Cerebellar nuclear complex (tissue), 1 donor: ENCODE measurements at places on chromosomes 1 and 21.

- DNase-seq = no peak
Observed at GRCh38 chr1:152034324-152034653, 2.5 kb downstream of the S100A11 start.

DNA sequence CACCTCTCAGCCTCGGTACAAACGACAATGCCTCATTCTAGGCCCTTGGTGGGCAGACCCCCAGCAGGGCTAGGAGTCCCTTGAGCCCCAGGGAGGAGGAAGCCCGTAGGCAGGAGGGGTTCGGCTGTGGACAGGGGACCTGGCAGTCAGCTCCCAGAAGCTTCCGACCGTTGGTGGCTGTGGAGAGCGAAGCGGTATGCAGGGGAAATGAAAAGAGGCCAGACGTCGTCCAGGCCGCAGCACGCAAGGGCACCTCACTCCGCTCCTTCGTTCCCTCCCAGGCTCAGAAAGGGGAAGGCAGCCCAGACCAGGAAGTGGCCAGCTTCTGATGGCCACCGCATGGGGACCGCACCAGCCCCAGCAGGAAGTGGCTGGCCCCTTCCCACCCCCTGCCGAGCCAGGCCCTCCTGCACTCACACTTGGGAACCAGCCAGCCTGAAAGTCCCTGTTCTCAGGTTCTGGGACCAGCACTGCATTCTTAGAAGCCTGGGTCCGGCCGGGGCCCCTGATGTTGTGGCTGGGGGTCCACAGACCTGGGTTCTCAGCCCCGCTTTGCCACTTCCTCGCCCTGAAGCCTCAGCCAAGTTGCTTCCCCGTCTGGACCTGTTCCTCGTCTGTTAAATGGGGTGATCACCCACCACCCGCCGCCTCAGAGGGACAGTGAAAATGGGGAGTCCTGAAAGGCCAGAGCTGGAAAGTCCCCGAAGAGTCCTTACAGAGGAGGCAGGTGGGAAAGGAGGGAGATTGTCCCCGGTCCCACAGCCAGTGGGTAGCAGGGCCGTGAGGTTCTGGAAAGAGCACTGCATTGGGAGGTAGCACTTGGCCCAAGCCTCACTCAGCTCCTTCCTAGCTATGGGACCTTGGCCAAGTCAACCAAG is 104.0 kb upstream of the RUNX3 start:
- DNase-seq = no peak

- no peak for DNase-seq
Observed at GRCh38 chr1:223547316-223548114, 118.0 kb downstream of the CAPN8 start.

GRCh38 chr1:232686346-232686745 is 56.4 kb upstream of the SIPA1L2 start:
- DNase-seq = no peak

- DNase-seq = no peak
Observed at GRCh38 chr1:207849646-207850045, 61.3 kb downstream of the CD34 start.

GRCh38 chr1:155044365-155044764 is 6.8 kb upstream of the ADAM15 start:
- DNase-seq = no peak

DNA sequence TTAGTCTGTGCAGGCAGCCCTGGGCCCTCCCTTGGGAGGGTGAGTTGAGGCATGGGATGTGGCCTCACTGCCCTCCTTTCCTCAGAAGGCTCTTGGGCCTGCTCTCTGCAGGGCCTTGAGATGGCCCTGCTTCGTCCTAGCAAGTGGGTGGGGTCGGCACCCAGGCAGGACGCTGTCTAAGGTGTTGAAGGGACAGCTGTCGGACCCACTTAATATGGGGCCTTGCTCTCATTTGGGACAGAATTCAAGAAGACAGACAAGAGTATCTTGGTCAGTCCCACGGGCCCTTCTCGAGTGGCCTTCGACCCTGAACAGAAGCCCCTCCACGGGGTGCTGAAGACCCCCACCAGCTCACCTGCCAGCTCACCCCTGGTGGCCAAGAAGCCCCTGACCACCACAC is 26.0 kb upstream of the PDXK start:
- no peak for DNase-seq

- no peak for DNase-seq
Observed at GRCh38 chr1:198934426-198934825, 295.6 kb downstream of the PTPRC start.

GRCh38 chr1:100565533-100565932 is 27.6 kb downstream of the GPR88 start:
- DNase-seq = no peak

DNA sequence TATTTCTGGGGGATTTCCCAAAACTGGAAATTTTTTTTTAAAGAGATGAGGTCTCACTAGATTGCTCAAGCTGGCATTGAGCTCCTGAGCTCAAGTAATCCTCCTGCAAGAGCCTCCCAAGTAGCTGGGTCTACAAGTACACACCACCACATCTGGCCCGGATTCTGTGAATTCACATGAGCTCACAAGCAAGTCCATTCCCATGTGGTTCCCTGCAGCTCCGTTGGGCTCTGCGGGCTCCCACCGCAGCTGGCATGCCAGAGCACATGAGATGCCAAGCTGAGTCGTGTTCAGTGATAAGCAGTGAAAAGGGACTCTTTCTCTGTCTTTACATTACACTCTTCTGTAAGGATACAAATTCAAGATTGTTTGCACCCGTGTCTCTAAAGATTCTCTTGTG is 21.9 kb upstream of the TTF2 start:
- no peak for DNase-seq

- no peak for DNase-seq
Observed at GRCh38 chr1:224057461-224058199, 56.3 kb upstream of the FBXO28 start.

DNA sequence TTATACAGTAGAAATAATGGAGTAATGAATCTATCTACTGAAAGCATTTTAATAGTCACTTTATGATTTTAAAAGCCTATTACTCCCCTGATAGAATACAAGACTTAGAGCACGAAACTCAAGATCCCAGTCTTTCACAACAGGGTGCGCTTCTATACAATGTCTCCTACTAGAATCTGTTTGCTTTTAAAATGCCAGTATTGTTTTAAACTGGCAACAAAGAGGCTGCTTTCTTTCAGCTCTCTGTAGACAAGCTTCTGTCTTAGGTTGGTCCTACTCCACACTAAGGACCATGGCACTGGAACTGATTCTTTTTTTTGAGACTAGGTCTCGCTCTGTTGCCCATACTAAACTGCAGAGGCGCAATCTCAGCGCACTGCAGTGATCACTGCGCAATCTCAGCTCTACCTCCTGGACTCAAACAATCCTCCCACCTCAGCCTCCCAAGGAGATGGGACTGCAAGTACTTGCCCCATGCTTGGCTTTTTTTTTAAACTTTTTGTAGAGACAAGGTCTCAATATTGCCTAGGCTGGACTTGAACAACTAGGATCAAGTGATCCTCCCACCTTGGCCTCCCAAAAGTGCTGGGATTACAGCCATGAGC is 4.8 kb downstream of the DCAF8 start:
- no peak for DNase-seq

- DNase-seq = no peak
Observed at GRCh38 chr1:170881268-170882265, 53.8 kb upstream of the MROH9 start.

- peak; percentile 56 for DNase-seq
Observed at GRCh38 chr1:13730751-13731482, 30.9 kb downstream of the PRDM2 start.

DNA sequence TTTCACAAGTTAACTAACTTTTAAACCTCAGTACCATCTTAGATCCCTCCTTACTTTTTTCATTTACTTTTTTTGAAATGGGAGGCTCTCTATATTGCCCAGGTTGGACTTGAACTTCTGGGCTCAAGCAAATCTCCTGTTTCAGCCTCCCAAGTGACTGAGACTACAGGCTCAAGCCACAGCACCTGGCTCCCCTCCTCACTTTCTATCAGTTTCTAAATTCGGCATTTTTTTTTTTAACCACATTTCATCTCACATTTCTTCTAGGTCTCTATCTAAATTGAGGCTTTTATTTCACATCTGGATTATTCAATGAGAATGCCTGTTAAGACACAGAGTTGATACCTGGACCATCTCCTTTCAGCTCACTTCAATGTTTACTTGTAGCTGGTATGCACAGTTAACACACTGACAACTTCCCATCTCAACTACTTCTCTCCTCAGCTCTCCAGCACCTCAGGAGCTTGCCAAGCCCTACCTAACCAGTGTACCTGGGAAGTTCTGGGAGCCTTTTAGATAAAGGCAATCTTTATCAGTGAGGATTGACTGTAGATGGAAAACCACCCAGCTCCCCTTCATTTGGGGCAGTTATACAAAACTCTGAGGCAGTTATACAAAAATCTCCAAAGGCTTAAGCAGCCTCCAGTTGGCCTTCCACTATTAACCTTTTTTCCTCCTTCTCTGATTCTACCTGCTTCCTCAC is 3.4 kb downstream of the USP33 start:
- no peak for DNase-seq

DNA sequence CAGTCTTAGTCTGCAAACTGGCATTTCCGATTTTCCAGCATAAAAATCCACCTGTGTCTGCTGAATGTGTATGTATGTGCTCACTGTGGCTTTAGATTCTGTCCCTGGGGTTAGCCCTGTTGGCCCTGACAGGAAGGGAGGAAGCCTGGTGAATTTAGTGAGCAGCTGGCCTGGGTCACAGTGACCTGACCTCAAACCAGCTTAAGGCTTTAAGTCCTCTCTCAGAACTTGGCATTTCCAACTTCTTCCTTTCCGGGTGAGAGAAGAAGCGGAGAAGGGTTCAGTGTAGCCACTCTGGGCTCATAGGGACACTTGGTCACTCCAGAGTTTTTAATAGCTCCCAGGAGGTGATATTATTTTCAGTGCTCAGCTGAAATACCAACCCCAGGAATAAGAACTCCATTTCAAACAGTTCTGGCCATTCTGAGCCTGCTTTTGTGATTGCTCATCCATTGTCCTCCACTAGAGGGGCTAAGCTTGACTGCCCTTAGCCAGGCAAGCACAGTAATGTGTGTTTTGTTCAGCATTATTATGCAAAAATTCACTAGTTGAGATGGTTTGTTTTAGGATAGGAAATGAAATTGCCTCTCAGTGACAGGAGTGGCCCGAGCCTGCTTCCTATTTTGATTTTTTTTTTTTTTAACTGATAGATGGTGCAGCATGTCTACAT is 2.5 kb upstream of the OLFML3 start:
- no peak for DNase-seq

DNA sequence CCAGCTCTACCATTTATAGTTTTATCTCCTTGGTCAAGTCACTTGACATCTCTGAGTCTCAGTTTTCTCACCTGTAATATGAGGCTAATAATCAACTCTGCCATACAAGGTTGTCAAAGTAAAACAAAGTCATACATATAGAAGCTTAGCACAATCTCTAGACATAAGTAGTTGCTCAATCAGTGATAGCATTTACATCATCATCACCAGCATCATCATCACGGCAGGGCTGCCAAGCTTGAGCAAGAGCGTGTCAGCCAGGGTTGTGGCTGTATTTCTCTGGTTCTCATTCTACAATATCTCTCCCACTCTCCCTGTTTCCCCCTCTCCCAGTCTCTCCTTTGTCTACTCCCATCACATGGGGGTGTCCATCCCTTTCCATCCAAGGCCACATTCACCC is 41.7 kb upstream of the COA6 start:
- no peak for DNase-seq

DNA sequence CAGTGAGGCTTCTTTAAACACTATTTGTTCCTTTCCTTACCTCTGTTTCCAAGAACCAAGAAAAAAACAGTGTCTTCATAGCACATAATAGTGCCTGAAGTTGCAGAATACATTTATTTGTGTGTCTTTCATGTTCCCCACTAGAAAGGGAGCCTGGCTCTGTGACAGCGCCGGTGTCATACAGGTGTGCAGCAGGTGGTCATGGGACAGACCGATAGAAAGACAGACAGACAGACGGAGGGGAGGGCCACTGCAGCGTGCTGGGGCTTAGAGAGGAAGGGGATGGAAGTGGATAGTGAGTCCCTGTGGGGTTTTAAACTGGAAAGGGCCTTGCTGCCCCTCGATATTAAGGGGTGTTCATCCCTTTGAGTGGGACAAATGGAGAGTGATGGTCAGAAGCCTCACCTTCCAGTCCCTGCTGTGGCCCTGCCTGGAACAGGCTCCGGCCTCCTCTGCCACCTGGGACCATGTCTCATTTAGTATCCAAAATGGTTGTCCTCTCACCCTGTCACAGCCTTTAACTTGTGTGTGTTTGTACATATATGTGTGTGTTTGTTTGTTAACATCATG is 152.9 kb downstream of the PGBD5 start:
- DNase-seq = no peak

DNA sequence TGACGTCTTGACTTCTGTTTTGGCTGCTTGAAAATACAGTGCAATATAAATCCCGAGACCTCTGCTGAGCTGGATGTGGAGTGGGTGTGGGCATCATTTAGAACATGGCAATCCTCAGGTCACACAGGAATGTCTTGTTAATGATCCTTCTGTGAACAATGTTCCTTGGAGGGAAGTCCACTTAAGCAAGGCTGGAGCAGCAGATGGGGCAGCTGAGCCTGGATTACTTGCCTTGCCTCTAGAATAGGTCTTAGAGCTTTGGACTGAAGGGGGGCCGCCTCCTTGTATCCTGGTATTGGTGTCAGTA is 926 bp upstream of the SCMH1 start:
- no peak for DNase-seq

- DNase-seq = no peak
Observed at GRCh38 chr1:224816062-224816461, 113.4 kb upstream of the DNAH14 start.

DNA sequence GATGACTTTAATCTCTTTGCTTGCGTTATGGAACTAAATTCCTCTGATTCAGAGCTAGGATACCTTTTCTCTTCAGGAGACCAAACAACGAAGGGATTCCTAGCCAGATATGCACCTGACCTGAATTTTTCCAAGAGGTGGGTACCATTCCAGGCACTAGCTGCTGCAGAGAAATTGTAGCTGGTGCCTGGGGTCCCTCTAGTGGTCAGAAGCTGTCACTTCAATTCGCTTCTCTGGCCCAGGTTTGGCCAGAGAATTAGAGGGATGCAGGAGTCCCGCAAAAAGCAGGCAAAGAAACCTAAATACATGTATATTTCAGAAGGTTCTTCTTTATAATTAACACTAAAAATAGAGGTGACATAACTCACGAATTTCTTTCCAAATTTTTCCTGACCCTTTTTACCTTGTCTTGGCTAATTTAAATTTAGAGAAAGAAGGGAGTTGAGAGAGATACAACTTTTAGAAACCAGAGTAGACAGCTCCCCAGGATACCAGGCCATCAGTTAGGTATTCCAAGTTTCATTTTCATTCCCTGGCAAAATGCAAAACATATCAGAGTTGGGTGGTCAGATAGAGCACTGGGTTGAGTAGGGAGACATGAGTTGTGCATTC is 9.6 kb downstream of the ACKR1 start:
- peak; percentile 56 for DNase-seq

DNA sequence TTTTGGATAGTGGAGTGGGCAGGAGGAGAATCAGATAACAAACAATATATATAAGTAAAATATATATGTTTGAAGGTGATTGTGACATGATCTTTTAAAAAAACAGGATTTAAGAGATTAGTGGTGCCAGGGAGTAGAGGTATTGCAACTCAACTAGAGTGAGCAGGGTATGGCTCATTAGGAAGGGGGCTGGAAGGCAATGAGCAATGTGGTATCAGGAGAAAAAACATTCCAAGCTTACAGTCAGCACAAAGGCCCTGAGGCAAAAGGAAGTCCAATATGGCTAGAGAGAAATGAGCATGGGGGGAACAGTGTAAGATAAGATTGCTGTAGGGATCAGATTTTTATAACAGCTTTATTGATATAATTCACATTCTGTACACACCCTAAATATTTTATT is 5.3 kb upstream of the GADD45A start:
- no peak for DNase-seq
